AG08395 (cell line): ENCODE measurements at places on chromosomes 16 and 17.

GRCh38 chr17:57107498-57108101 lies 22.6 kb downstream of the AKAP1 start:
- DNase-seq, result no peak

GRCh38 chr17:16406742-16407674 lies 8.4 kb upstream of the TRPV2 start:
- no peak for DNase-seq

- DNase-seq, result no peak
These were observed 31.3 kb downstream of the PLCG2 start for GRCh38 chr16:81810361-81810760.

DNA sequence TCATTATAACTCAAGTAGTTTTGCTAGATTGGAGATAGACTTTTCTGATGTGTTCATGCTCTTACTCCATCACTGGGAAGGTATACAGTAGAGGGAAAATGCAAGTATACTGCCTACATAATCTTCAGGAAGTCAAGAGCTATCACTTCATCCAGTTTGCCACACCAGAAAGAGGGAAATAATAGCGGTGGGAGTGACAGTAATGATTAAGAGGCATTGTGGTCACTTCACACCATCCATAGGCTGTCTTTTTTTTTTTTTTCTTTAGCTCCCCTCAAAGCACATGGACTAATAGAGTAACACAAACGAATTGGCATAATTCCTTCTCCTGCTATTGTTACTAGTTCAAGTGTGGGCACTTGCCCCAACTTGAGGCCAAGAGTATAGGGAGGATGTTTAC lies 28.4 kb upstream of the HLF start:
- DNase-seq, result no peak

DNA sequence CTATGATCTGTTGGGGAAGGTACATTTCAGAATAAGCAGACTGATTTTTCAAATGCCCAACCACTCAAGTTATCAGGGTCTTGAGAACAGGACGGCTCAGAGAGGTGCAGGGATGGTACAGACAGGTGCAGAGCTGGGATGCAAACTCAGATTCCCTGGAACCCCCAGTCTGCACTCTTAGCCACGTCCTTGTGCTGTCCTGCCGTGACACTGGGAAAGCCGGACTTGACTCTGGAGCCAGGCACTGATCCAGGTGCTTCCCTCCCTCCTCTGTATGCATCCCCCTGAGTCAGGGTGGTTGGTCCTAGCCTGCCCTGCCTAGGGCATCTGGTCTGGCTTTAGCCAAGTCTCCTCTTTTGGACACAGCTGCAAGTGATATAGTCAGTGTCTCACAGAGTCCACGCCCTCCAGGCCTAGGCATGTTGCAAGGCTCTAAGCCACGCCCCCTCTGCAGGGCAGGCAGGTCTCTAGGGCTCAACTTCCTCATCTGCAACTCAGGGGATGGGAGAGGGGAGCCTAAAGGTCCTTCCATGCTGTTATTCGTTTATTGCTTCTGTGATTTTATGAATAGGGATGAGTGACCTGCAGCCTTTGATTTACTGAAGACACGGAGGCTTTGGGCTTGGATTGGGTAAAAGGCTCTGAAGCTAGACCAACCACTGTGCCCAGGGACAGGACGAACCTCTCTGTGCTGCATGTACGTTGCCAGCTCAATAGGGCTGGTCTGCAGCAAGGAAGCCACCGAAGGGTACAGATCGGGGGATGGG lies 97.3 kb downstream of the SDK2 start:
- peak; percentile 87 for DNase-seq

GRCh38 chr17:72518753-72519597 lies 398.2 kb downstream of the SOX9 start:
- no peak for DNase-seq

DNA sequence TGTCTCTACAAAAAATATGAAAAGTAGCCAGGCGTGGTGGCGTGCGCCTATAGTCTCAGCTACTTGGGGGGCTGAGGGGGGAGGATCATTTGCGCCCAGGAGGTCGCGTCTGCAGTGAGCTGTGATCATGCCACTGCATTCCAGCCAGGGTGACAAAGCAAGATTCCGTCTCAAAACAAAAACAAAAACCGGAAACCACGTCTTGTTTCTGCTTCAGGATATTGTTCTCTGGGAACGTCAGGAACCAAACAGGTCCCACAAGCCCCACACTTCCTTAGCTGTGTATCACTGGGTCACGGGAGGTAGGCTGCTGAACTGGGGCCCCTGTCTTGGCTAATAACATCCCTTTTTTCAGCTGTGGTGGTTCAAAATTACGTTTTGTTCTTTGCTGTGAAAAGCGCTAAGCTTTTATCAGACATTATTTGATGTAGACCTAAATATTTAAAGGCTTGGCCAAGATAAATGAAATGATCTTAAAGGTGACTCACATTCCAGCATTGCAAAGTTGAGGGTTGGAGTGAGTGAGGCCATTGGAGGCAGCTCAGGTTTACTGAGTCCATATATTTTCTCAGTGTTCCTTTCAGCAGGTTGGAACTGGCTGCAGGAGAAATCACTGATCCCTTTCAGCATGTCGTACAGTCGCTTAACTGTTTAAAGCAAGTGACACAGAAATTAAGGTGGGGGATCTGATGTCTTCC lies 16.4 kb upstream of the SEC14L1 start:
- DNase-seq, result no peak

GRCh38 chr16:7438601-7439000 lies 106.0 kb downstream of the RBFOX1 start:
- no peak for DNase-seq

DNA sequence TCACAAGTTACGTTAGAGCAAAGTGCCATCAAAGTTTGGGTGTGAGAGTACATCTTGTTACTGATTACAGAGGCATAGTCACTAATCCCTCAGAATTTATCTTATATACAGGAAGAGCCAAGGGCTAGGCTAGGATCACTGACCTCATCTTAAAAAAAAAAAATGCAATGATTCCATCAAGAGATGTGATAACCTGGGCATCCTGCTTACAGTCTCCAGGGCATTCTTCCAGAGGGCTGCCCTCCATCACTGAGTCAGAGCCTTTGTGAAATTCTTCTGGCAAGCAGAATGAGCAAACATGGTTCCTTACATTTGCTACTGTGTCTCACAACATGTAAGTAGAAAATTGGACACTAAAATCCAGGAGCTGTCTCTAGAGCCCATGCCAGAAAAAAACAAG lies 410.6 kb downstream of the ZFHX3 start:
- DNase-seq, result peak; percentile 65

GRCh38 chr17:10633738-10634379 lies 23.2 kb downstream of the MYH3 start:
- no peak for DNase-seq

DNA sequence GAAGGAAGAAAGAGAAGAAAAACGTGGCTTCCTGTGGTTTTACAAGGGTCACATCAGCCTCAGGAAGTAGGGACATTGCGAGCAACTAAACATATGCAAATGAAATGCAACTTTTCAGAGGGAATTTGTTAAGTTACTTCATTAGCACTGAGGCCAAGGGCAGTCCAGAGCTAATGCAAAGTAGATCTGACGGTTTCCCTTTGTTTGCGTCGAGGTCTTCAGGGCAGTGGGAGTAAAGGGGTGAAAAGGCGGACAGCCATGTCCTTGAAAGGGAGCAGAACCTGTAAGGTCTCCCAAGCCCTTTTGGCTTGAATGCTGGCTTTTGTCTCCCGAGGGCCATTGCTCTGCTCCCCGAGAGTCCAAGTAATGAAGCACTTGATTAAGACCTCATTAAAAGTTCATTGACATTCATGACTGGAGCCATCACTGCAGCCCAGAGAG lies 85.0 kb downstream of the PMP22 start:
- DNase-seq, result no peak
